ENCODE measurements at places on chromosomes 5 and 9. TPM values are rescaled to one million over a fixed set of nuclear protein-coding genes. Genes with fewer than 3 reads are reported as not detected.

The TRIM36 gene
- 6.2 TPM for total RNA-seq

The ZNG1C gene
- 31.6 TPM for total RNA-seq

The SPATA31D1 gene
- not detected for total RNA-seq

DNA sequence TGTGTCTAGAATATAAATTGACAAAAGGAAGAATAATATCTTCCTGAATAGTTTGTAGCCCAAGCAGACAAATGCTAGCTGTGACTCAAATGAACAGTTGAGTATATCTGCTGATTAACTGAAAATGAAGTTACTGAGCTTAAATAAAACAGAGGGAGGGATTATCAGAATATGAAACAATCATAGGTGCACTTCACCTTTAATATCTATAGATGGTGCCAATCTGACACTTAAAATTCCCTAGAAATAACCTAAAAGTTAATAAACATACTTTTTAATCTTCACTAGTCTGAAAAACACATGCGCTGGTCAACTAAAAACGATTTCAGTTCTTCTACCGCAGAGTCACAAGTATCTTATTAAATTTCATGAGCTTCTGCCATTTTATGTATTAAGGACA, 280.8 kb upstream of the RASA1 start:
- DNase-seq: no peak
- no peaks in the 10 kb centered on the region for H3K36me3 ChIP-seq
- no peak overlapping the region for H3K27ac ChIP-seq
- no peak overlapping the region for H3K4me3 ChIP-seq
- H3K4me1 ChIP-seq: no peaks in the 10 kb centered on the region
- H3K27me3 ChIP-seq: no peaks in the 10 kb centered on the region

- no peak overlapping the region for H3K27ac ChIP-seq
- no peaks in the 10 kb centered on the region for H3K4me1 ChIP-seq
- H3K36me3 ChIP-seq: no peaks in the 10 kb centered on the region
- no peaks in the 10 kb centered on the region for H3K27me3 ChIP-seq
- DNase-seq: no peak
- no peak overlapping the region for H3K4me3 ChIP-seq
Observed at GRCh38 chr9:34907044-34907443, 51.0 kb upstream of the PHF24 start.

DNA sequence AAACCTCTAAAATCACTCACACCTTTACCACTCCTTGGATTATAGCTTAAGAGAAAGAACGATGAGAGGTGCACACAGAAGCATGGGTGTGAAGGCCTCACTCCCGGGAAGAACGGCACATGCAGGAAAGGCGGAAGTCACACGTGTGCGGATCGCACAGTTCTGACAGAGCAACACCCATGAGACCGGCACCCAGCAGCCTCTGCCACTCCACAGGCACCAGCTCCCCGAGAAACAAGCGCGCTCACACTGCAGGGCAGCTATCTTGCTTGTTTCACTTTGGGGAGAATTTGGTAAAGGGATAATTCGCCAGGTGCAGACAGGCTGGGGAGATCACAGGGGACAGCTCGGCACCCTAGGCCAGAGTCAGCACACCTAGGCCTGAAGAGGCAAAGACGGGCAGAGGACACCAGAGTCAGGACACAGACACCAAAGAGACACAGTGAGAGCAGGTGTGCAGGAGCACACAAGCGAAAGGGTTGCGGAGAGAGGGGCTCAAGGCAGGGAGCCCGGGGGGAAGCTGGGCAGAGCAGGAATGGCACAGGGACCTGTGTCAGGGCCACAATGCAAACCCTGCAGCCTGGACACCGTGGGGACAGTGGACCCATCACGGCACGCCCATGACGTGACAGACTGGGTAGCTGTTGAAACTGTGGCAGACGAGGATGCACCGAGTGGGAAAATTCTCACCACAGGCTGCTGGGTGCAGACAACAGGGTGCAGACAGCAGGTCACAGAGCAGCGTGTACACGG, 81.7 kb downstream of the CAMSAP1 start:
- peaks cover 12% of the 10 kb centered on the region for H3K36me3 ChIP-seq
- H3K27me3 ChIP-seq: no peaks in the 10 kb centered on the region
- no peak for DNase-seq
- H3K4me1 ChIP-seq: no peaks in the 10 kb centered on the region
- H3K4me3 ChIP-seq: no peak overlapping the region

GRCh38 chr5:150751096-150751891, 7.5 kb downstream of the DCTN4 start:
- H3K4me1 ChIP-seq: peaks cover 7% of the 10 kb centered on the region
- no peaks in the 10 kb centered on the region for H3K27me3 ChIP-seq
- no peak overlapping the region for H3K27ac ChIP-seq
- H3K36me3 ChIP-seq: peaks cover 26% of the 10 kb centered on the region

- peak overlapping the region; percentile 90 for H3K27ac ChIP-seq
- H3K4me3 ChIP-seq: peak overlapping the region; percentile 85
- H3K27me3 ChIP-seq: no peaks in the 10 kb centered on the region
- DNase-seq: no peak
- no peaks in the 10 kb centered on the region for H3K36me3 ChIP-seq
- H3K4me1 ChIP-seq: peaks cover 18% of the 10 kb centered on the region
Observed at GRCh38 chr9:136117291-136117915, 1.3 kb downstream of the TMEM250 start.

DNA sequence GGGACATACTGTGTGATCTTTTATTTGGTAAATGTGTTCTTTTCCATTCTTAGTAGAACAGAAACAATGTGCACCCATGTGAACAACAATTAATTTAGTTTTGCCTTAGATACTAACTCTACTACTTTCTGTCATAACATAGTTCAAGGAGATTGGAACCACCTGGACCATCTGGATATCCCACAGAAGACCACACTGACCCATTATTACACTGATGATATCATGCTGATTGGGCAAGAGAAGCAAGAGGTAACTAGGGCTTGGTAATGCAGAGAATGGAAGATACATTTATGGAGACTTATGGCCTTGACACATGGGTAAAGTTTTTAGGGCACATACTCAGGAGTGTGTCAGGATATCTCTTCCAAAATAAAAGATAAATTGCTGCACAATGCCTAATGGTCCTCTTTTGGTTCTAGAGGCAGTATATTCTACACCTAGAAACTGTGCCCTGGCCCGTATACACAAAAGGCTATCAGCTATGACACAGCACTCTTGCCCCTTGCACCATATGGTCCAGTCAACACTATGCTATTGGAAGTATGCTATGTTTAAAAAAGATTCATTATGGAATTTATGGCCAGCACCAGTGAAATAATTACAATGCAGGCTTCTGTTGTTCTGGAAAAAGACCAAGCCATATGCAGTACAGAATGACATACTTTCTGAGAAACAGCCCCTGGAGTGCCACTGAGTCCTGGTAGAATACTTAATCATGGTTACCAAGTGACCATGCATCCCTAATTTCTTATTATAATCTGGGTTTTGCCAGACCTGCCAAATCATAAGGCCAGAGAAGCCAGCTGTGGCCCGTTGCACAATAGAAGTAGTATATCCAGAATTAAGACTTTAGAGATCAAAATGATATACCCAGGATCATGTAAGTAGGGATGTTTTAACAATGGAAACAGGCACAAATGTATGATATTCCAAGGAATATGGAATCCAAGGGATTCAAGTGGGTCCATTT, 41.6 kb upstream of the MROH2B start:
- H3K27ac ChIP-seq: no peak overlapping the region
- H3K4me3 ChIP-seq: no peak overlapping the region
- H3K27me3 ChIP-seq: no peaks in the 10 kb centered on the region

GRCh38 chr5:175749591-175749990, 91.7 kb downstream of the HRH2 start:
- H3K27ac ChIP-seq: no peak overlapping the region
- H3K4me1 ChIP-seq: no peaks in the 10 kb centered on the region
- no peak for DNase-seq
- H3K4me3 ChIP-seq: no peak overlapping the region
- H3K27me3 ChIP-seq: peaks cover 7% of the 10 kb centered on the region

DNA sequence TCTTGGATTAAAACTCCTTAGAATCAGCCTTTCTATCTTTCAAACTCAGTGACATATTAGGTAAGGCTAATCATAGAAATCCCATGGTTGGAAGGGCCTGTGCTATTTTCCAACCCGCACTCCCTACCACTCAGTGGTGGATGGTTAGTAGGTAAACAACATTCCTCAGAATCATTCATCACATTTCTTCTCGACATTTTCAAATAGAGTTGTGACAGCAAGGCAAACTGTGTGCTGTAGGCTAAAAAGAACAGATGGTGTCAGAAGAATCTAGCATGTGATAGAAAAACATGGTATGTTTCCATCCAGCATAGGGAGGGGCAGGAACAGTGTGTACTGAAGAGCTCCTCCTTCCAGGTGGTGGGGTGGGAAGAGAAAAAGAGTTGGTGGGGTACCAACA, 227.3 kb upstream of the NMUR2 start:
- no peaks in the 10 kb centered on the region for H3K36me3 ChIP-seq
- no peaks in the 10 kb centered on the region for H3K27me3 ChIP-seq
- no peak overlapping the region for H3K4me3 ChIP-seq
- H3K4me1 ChIP-seq: peaks cover 31% of the 10 kb centered on the region
- H3K27ac ChIP-seq: no peak overlapping the region

DNA sequence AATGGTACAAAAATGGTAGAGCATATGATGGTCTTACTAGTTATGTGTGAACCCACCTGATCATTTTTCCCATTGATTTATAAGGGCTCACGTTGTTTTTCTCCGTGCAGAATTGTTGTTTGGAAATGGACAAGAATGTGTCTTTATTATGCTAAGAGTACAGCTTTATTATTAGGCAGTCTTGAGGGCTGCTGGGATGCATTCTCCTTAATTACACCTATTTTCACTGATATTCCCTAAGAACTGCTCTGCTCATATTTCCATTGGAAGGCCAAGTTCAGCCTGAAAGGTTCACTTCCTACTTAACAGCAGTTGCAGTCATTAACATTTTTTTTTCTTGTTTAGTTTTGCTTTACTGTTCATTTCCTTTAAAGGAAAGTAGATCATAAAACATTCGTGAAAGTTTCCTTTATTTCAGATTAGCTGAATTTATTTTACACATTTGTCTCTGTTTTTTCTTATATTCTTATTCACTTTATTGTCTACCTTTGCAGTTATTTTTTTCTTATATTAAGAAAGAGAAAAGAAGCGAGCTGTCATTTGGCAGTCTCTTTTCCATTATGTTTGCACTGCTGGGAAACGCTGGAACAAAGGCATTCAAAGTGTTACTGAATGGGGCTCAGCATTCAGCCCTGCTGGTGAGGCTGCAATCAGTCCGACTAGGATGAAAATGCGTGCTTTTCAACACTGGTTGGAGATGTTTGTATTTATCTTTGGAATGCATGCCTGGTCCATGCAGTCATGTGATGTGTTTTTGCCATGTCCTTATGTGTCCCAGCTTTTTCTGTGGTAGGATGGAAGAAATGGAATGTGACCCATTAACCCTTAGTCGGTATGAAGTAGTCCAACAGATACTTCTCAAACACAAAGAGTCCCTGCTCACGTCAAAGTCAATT, 602.7 kb upstream of the ZNF608 start:
- DNase-seq: peak; percentile 36
- H3K4me3 ChIP-seq: no peak overlapping the region
- H3K36me3 ChIP-seq: no peaks in the 10 kb centered on the region
- no peaks in the 10 kb centered on the region for H3K27me3 ChIP-seq

DNA sequence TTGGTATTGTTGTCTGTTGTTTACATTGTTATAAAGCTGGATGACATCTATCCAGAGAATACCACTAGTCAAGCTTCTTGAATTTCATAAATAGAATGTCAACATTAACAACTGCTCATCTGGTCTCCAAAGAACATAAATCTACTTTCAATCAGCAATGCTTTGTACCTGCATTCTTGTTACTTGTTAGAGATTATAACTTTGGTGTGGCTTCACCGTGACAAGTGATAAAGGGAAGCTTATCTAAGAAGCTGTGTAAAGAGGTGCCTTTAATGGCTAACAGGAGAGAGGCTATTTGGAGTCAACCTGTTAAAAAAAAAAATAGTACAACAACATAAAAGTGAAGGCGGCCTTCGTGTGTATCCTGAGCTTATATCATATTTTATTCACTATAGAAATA, 41.8 kb downstream of the MUSK start:
- no peaks in the 10 kb centered on the region for H3K4me1 ChIP-seq
- no peak for DNase-seq

GRCh38 chr5:126965061-126965475, 65.3 kb downstream of the MARCHF3 start:
- peak overlapping the region; percentile 77 for H3K27ac ChIP-seq
- H3K27me3 ChIP-seq: no peaks in the 10 kb centered on the region
- H3K4me3 ChIP-seq: no peak overlapping the region
- H3K36me3 ChIP-seq: no peaks in the 10 kb centered on the region
- DNase-seq: no peak
- H3K4me1 ChIP-seq: no peaks in the 10 kb centered on the region

DNA sequence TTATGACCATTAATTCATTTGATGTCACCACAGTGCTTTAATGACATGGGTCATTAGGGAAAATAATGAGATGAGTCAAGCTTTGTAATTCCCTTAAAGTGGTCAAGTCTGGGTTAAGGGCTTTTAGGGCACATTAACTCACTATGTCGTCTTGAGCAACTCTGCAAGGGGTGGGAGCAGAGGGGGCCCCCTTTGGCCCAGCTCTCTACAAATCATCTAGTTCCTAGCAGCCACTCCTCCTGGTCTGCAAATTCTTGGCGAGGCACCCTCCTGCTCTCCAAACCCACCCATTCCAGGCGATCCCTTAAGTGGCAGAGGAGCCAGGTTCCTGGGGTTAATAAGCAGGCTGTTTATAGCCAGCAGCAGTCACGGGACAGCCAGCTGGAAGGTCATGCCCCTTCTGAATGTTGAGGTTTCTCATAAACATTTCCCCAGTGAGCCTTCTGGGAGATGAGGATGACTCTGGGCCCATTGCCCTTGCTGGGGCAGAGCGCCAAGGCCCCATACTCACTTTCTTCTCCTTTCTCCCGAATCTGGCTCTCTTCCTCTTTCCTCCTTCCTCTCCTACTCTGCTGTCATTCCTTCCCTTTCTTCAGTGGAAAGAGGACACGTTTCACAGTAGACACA, 14.3 kb upstream of the GPX3 start:
- H3K4me3 ChIP-seq: no peak overlapping the region
- H3K36me3 ChIP-seq: no peaks in the 10 kb centered on the region
- peak; percentile 98 for DNase-seq
- no peaks in the 10 kb centered on the region for H3K27me3 ChIP-seq

GRCh38 chr9:132472199-132472598, 62.2 kb downstream of the CFAP77 start:
- no peak for DNase-seq
- peaks cover 7% of the 10 kb centered on the region for H3K27me3 ChIP-seq
- H3K27ac ChIP-seq: no peak overlapping the region
- H3K4me1 ChIP-seq: no peaks in the 10 kb centered on the region

DNA sequence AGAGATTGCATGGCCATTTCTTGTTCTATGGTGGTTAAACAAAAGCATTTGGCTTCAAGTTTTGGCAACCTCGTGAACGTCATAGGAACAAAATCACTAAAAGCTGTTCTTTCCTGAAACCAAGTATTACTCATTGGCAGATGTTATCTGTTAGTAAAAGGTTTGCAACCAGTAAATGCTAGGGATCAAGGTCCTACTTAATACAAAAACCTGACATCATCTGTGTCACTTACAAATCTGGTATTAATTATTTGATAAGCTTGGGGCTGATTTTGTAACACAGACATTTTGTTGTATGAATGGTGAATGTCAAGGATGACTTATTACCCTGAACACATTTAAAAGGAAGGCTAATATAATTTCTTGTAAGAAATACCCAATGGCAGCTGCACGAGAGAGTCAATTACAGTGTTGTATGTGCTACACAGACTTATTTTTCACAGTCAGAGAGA, 486.4 kb upstream of the ZNF608 start:
- DNase-seq: no peak
- no peaks in the 10 kb centered on the region for H3K4me1 ChIP-seq
- no peak overlapping the region for H3K4me3 ChIP-seq
- H3K27ac ChIP-seq: no peak overlapping the region
- H3K36me3 ChIP-seq: no peaks in the 10 kb centered on the region
- H3K27me3 ChIP-seq: no peaks in the 10 kb centered on the region
